Central memory CD4-positive, alpha-beta T cell (primary cell): ENCODE measurements at places on chromosomes 2 and 18.

DNA sequence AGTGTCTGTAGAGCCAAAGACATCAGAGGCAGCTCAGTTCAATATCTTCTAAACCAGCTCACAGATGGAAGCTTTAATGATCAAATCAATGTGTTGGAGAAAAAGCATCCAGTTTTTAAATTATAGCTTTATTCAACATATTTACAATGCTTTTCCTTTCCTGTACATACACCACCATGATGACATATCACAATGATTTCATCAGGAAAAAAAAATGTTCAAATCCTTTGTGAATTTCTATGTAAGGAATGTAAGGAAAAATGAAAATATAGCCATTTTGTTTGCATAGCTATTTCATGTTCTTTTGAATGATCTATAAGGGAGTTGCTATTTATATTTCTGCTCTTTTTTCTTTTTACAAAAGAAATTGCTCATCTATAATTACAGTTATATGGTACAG, 134.7 kb upstream of the CDH20 start:
- DNase-seq = no peak

GRCh38 chr18:58980991-58981390, 116.3 kb downstream of the ZNF532 start:
- DNase-seq = no peak

DNA sequence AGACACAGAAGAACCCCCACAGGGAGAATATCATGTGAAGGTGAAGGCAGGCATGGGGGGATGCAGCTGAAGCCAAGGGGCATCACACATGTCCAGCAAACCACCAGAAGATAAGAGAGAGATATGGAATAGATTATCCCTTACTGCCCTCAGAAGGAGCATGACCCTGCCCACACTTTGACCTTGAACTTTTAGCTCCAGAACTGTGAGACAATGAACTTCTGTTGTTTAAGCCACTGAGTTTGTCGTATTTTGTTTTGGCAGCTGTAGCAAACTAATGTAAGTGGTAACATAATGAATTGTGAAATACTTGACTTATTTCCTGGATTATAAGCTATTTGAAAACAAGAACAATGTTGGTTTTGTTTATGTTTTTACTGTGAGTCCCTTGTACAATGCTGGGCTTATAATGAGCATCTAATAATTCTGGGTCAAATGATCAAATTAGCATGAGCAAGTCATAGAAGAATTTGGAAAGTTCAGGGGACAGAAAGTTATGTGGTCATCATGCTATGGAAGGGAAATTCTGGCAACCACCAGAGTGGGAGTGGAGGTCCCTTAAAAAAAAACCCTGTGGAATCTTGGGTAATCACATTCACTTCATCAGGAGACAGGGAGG, 541.0 kb upstream of the KLHL29 start:
- no peak for DNase-seq

GRCh38 chr2:149885946-149886345, 298.4 kb upstream of the MMADHC start:
- DNase-seq = no peak

DNA sequence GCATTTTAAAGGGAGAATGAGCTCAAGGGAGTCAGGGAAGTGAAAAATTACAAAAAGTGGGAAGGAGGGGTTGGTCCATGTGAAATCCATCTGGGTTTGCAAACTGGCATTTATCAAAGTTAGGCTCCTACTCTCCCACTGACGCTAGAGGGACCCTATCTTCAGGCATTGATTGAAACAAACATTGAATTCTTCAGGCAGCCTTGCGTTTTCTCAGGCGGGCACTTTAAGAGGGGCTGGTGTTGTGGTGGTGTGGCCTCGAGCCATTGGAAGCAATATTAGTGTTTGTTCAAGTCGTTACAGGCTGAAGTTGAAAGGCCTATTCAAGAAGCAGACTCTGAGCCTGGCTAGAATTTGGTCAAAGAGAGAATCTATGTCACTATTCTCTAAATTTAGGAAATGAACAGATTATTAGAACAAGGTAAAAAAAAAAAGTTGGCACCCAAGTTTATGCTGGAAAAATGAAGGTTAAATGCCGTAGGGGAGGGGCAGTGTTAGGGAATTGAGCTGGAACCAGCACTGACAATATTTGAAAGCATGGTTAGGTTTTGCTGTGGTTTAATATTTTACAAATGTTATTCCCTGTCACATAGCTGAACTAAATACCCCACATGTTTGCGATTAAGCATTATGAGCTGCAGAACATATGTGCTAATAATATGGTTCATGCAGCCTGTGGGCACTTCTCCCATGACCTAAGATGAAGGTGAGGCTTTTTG, 36.8 kb downstream of the STON1 start:
- DNase-seq = no peak

GRCh38 chr2:85935746-85936208, 47.0 kb upstream of the ST3GAL5 start:
- no peak for DNase-seq

DNA sequence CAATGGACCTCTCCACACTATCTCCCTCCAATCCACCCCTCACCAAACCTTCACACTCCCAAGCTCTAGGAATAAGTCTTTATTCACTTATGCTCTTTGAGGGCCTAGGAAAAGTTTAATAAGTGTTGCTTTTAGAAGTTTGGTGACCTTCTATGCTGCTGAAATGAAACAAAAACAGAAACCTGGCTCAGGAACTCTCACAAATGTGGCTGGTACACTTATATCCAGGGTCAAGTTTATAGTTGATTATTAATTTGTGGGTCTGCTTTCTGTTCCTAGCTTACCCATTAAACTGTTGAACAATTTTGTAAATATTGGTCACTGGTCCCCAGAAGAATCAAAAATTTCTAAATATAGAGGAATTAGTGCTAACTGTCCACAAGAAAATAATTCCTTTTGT, 14.2 kb upstream of the ANKRD44 start:
- no peak for DNase-seq

- DNase-seq = no peak
Observed at GRCh38 chr18:78741381-78742217, 238.0 kb upstream of the SALL3 start.
